AG09319 (cell line): ENCODE measurements at places on chromosomes 6 and 20.

- DNase-seq: no peak
These were observed 446.8 kb downstream of the TFAP2B start for GRCh38 chr6:51265426-51265825.

- no peak for DNase-seq
These were observed 9.8 kb downstream of the CST9 start for GRCh38 chr20:23595941-23596340.

GRCh38 chr6:89952686-89953085 is 58.4 kb downstream of the GJA10 start:
- DNase-seq: no peak

DNA sequence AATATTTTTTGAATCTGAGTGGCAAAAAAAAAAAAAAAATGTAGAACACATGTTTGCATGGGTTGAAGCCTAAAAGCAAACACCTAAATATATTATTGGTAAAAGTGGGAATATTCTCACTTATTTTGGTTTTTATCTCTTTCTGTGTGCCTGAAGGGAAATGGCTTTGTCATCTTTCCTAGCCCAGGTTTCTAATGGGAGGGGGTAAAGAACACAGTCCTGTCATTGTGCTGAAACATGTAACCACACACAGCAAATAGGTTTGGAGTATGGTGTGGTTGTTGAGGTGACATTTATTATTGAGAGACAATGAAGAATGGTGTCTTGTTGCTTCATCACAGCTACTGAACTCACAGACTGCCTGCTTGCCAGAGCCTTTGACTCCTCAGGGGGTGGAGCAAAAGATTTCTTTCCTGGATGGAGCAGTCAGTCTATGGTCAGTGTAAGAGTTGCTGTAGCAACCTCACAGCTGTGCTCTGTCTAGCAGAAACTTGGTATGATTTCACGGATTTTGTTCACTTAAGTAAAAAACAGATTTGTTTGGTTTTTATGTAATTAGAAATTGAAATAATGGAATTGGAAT is 70.2 kb downstream of the CEP57L1 start:
- peak; percentile 44 for DNase-seq

DNA sequence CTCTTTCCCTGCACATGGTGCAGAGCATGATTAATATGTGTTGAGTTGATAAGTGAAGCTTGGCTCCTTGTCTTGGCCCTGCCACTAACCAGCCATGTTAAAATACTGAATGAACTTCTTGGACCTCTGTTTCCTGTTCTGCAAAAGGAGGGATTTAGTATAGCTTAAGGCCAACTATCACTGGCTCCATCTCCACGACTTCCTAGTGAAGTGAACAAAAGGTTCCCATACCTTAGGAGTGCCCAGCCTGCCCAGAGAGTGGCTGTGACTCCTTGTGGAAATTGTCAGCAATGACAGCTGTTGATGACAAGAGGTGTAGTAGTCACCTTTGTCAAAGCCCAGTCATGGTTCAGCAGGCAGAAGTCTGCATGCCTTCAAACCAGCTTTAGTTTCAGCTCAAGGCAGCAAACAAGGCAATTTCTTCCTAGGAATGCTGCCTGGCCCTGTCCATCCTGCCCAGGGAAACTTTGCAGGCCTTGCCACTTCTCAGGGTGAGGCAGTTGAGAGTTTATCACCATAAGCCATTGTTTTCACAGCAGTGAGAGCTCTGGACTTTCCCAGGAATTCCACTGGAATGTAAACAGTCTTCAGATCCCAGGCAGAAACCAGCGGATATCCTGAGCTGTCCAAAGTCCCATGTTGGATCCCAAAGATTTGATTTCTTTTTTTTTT is 169.7 kb upstream of the TNFAIP3 start:
- DNase-seq: no peak

DNA sequence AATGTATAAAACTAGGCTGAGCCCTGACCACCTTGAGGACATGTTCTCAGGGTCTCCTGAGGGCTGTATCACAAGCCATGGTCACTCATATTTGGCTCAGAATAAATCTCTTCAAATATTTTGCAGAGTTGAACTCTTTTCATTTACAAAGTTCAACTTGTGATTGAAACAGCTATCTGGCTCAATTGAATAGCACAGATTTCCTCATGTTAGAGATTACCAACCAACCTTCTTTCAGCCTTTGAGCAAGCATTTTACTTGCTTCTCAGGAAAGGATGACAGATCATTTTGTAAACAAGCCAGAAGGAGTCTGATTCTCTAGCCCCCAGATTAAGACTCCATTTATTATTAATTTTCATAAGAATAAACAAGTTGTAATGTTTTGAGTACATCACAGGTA is 111.0 kb upstream of the DOK5 start:
- DNase-seq: no peak

DNA sequence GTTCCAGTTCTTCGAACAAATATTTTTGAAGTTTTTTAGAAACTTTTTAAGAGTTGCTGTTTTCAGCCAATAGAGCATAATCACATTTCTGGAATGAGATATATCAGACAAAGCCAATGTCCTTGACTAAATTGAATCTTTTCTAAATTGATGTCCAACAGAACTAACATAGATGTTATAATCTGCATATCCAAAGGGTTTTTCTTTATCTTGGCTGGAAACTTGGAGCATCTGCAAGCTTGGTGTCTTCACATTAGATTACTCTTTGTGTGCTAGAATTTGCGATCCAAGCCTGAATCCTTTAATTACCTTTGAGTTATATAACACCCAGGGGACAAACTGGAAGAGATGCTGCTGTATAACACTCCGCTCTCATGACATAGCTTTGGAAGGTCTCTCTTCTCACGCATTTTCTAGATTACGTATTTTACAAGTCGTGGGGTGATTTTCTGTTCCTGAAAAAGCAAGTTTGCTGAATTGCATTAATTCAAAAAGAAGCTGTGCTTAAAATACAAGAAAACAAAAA is 64.4 kb upstream of the FUCA2 start:
- no peak for DNase-seq

DNA sequence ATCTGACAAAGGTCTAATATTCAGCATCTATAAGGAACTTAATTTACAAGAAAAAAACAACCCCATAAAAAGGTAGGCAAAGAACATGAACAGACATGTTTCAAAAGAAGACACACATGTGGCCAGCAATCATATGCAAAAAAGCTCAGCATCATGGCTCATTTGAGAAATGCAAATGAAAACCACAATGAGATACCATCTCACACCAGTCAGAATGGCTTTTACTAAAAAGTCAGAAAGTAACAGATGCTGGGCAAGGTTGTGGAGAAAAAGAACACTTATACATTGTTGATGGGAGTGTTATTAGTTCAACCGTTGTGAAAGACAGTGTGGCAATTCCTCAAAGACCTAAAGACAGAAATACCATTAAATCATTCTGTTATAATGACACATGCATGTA is 289.9 kb upstream of the MMS22L start:
- DNase-seq: no peak

- no peak for DNase-seq
These were observed 15.1 kb downstream of the MYBL2 start for GRCh38 chr20:43681991-43682410.

- DNase-seq: no peak
These were observed 23.8 kb downstream of the VEGFA start for GRCh38 chr6:43793875-43794242.

DNA sequence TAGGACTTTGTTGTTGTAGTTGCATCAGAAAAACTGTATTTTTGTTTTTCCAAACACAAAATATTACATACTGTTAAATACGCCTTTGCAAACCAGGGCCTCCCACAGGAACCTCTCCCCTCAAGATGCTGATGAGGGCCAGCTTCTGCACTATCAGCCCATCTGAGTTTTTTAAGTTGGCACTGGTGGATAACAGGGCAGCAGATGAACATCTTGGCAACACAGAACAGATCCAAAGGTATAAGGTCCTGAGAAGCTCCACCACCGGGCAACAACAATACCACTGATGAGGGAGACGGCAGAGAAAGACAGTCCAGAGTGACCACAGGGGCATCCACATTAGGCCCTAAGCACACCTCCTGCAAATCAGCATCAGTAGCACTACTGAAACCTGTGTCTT is 177.7 kb downstream of the DLL1 start:
- no peak for DNase-seq

DNA sequence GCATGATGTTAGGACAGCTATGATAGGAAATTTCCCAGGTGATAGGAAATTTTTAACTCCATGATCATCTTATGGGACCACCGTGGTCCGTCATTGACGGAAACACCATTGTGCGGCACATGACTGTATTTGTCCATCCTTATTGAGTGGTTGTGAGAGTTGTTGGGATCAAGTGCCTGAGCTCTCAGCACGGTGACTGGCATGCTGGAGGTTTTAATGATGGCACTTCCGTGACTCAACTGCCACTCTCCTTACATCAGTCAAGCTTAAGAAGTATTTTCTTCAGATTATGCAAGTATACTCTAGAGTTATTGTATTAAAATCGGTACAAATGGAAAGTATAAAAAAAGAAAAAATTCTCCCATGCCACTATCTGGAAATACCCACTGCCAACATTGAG is 20.7 kb downstream of the PBOV1 start:
- no peak for DNase-seq

DNA sequence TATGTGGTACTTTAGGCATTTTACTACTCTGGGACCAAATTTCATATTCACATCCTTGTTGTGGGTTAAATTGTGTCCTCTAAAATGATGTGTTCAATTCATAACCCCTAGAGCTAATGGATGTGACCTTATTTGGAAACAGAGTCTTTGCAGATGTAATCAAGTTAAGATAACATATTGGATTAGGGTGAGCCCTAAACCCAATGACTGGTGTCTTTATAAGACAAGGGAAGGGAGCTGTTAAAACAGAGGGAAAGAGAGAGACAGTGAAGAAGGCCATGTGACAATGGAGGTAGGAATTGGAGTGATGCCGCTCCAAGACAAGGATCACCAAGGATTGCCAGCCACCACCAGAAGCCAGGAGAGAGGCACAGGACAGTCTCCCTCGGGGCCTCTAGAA is 220.0 kb downstream of the ADGRG6 start:
- DNase-seq: no peak

GRCh38 chr6:105310371-105310770 is 92.5 kb downstream of the PREP start:
- no peak for DNase-seq
